Left renal pelvis (tissue), 4 donors: ENCODE measurements at places on chromosomes 5 and 9.

DNA sequence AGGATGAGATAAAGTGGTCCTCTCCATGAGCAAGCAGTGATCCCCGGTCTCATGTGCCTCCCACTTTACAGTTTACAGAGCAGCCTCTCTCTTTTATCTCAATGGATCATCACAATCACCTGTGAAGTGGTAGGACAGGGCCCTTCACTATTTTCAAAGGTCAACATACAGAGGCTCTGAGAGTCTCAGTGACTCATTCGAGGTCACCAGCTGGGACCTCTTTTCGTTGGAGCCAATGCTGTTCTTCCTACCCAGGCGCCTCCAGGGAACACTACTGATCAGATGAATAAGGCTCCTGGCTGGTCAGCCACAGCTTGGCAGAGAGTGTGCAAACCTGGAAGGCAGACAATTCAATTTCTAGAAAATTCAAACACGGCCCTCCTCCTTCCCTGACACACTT lies 16.6 kb downstream of the GGTA1 start:
- DNase-seq, result no peak

- DNase-seq, result no peak
These were observed 133.7 kb downstream of the GPBP1 start for GRCh38 chr5:57307516-57307915.

DNA sequence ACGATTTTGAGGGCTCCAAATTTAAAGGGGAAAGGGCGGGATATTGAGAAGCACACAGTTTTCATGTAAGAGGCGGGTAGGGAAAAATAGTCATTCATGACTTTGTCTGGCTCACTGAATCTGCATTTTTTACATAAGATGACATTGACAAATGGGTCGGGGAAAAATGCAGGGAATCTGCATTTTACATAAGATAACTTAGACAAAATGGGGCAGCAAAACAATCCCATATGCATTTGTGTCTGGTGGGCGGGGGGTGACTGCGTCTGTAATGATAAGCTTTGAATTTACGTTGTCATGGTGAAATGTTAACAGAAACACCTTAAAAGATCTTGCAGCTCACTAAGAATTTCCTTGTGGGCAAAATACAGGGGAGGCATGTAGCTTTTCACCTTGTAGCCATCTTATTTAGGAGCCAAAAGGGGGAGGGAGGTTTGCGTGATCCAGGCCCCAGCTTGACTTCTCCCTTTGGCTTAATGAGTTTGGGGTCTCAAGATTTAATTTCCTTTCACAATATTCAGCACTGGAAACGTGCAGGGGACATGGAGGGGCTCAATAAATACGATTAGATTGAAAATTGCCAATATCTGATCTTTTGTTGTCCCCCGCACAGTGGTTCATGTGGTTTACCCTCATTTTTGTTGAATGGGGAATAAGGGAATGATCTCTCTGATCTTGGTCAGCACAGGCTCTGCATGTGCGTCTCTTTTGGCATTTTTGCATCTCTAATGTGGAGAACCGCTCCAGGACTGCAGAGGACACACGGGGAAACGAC lies 41.1 kb upstream of the GADD45G start:
- no peak for DNase-seq

DNA sequence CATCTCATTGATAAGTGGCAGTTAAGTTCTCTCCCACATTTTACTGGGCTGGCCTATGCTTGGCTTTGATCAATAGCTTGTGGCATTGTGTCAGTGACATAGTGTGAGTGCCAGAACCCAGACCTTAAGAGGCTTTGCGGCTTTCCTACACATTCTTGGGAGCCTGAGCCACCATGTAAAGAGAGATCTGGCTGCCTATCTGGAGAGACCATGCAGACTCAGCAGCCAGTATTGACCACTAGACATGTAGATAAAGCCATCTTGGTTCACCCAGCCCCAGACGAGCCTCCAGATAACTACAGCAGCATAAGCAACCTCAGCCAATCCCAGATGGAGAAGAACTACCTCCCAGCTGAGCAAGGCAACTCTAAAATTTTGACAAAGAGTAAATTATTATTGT lies 28.6 kb downstream of the C9orf153 start:
- no peak for DNase-seq

DNA sequence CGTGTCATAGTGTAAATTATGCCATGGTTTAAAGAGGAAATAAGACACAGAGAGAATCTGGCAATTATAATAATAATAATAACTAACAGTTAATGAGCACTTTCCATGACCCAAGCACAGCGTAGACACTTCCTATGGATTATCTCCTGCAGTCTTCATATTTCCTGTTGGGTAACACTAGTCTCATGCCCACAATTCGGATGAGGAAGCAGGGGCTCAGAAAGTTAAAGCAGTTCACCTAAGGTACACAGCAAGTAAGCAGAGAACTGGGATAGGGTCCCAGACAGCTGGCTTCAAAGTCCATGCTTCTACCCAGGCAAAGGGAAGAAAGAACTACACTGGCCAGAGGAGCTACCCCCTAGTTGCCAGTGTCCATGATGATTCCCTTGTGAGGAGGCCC lies 27.9 kb upstream of the TGFBI start:
- DNase-seq, result no peak

DNA sequence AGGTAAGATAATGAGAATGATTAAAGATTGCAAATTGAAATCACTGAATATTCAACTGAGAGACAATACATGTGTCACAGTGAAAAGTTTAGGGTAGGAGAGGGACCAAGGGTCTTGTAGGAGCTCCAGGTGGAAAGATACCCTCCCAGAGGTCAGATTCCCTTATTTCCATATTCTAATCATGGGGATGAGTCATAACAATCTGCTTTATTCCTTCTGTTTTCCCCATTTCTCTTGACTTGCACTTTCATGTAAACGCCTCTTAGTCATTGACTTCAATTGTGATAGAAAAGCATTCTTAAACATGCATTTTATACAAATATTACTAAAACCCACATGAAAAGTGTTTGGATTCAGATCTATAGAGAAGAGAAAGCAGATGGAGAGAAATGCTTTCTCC lies 81.3 kb upstream of the CTSL start:
- DNase-seq, result no peak

GRCh38 chr5:139641116-139642080 lies 6.8 kb upstream of the CXXC5 start:
- no peak for DNase-seq

DNA sequence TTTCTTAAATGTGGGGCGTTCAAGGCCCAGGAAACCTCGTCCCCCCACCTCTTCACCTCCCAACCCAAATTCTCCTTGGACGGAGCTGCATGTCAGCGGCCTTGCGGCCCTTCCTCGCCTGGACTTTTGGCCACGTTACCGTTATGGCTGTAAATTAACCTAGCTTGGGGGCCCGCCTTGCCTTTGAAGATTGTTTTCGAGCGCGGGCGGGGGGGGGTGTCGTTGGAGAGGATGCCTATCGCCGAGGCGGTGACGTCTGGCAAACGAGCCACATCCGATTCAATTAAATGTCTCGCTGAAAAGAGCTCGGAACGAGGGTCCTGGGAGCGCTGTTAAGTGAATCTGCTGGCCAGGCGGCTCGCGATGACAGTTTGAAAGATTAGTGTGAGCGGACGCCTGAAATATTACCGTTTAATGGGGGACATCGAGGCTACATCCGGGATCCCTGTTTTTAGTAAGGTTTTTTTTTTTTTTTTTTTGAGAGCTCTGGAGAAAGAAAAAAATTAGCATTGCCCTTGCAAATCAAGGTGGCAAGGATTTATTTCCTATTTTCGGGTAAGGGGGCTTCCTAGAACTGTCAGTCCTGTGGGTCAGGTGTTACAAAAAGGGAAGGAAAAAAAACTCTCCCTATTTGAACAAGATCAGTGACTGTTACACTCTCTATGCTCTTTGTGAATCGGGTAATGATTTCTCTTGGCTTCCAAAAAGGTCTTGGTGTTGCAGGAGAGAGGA lies 2.3 kb upstream of the NKX2-5 start:
- no peak for DNase-seq

- no peak for DNase-seq
These were observed 5.6 kb upstream of the GZMA start for GRCh38 chr5:55096861-55097260.

GRCh38 chr9:107386396-107386795 lies 103.2 kb downstream of the KLF4 start:
- DNase-seq, result no peak

- no peak for DNase-seq
These were observed 240.1 kb upstream of the GRAMD2B start for GRCh38 chr5:126182971-126183695.

DNA sequence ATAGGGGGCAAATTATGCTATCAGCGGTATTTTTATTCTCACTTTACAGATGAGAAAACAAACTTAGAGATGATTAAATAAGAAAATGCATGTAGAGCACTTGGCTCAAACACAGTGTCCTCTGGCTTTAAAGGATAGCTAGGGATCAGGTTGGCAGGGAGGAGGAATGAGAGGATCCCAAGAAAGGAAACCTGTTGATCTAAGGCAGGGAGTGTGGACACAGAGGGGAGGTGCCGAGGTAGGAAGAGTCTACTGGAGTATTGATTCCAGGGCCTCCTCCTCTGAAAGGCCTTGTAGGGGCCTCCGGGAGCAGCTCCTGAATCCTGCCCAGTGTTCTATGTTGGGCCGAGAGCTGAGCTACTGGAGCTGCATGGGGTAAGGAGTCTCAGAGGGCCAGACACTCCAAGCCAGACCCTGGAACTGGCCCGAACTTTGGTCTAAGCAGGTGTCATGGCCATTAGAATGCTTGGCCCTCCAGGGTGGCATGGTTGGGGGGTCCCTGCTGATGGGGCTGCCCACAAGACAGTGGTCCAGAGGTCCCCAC lies 30.4 kb upstream of the TCF7 start:
- DNase-seq, result no peak

- DNase-seq, result no peak
These were observed 83.5 kb downstream of the FEM1C start for GRCh38 chr5:115461093-115461492.

DNA sequence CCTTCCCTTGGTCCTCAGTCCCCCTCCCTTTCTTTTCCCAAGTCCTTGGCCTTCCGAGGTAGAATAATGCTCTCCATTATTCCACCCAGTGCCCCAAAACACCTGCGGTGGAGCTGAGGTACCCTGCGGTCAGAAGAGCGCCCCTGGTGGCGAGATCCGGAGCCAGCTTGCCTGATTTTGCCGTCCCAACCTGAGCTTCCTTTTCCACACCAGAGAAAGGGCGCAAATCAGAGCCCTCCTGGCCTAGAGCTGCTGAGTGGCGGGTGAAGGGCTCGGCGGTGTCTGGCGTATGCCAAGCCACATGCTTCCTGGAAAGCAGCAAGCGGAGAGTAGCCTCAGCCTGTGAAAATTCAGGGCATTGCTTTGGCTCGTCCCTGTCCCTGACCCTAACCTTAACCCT lies 21.1 kb upstream of the CARTPT start:
- no peak for DNase-seq

DNA sequence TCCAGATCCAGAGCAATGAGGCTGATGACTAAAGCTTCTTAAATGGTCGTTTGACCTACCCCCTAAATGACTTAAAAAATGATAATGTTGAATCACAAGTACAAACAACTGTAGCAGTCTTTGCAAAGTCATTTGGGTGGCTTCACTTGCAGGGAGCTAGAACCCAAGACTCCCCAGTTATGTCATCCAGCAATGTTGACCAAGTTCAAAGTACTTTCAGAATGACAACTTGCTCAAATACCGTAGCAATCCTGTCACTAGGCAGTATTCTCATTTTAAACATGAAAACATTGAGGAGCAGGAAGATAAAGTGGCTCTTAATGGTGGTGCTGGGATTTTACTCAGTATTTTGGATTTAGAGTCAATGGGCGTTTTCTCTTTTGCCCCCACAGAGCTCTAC lies 1217.0 kb upstream of the DMAC1 start:
- no peak for DNase-seq

DNA sequence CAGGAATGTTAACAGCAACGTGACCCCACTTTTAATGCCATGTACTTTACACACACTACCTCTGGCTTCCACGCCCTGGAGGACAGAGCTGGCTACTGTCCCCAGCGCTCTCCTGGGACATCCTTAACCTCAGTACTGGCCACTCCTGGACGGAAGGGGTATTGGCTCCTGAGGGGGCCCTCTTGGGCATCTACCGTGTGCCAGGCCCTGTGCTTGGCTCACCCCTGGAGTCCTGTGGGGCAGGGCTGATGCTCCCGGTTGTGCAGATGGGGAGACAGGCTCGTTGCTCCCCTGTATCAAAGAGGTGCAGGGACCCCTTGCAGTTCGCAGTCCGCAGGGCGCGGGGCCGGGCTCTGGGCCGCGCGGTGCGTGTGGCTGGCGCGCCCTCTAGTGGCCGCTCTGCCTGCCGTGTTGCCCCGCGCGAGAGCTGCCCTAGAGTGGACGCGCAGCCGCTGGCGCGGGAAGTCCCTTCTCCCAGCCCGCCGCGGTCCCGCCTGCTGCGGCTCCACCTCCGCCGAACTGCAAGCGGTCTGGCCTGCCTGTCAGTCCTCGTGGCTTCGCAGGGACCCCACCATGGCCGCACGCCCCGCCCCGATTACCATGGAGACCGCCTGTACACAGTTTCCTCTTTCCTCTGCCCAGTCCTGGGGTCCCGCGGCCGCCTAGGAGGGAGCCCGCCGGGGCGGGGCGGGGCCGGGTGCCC lies at the start of gene WDR38:
Gene WDR38 (plus strand): TSS at position 632 of the 703 bp plus-strand sequence. CDS start 72 bp downstream, outside the sequence.
- DNase-seq, result no peak

- no peak for DNase-seq
These were observed 5.9 kb downstream of the MATR3 start for GRCh38 chr5:139299486-139299885.

- DNase-seq, result no peak
These were observed 498.2 kb downstream of the CDH12 start for GRCh38 chr5:22354956-22355355.

DNA sequence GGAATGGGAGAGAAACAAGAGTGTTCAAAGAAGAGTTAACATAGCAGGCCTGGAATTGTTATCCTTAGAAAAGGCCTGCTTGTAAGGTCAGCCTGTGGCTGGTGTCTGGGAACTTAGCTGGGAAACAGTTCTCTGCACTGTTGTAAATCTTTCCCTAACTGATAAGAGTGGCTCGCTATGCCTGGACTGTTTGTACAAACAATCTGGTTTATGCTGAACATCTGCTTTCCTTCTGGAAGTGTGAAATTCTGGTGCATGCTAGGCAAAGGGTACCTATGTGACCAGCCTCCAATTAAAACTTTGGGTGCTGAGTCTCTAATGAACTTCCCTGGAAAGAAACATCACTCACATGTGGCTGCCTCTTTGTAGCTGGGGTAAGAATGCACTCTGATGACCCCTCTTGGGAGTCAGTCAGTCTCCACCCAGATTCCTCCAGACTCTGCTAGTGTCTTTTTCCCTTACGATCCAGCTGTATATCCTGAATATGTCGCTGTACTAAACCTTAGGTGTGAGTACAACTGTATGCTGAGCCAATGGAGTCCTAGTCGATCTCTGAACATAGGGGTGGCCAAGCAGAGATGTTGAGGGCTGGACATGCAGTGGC lies 16.5 kb downstream of the SPARC start:
- no peak for DNase-seq

GRCh38 chr9:98916660-98917059 lies 27.0 kb upstream of the COL15A1 start:
- peak; percentile 44 for DNase-seq

GRCh38 chr5:172281346-172281745 lies 2.2 kb downstream of the UBTD2 start:
- no peak for DNase-seq

GRCh38 chr9:136117291-136117915 lies 1.3 kb downstream of the TMEM250 start:
- DNase-seq, result no peak

GRCh38 chr5:166074582-166075481 lies 2216.6 kb upstream of the WWC1 start:
- DNase-seq, result no peak
